Stimulated activated CD4-positive, alpha-beta T cell treated with anti-CD3 and anti-CD28 coated beads, Interleukin-1b, Interleukin-23, amount 100 ng/mL, for 4 hours (primary cell): ENCODE measurements at places on chromosomes 13 and 19.

DNA sequence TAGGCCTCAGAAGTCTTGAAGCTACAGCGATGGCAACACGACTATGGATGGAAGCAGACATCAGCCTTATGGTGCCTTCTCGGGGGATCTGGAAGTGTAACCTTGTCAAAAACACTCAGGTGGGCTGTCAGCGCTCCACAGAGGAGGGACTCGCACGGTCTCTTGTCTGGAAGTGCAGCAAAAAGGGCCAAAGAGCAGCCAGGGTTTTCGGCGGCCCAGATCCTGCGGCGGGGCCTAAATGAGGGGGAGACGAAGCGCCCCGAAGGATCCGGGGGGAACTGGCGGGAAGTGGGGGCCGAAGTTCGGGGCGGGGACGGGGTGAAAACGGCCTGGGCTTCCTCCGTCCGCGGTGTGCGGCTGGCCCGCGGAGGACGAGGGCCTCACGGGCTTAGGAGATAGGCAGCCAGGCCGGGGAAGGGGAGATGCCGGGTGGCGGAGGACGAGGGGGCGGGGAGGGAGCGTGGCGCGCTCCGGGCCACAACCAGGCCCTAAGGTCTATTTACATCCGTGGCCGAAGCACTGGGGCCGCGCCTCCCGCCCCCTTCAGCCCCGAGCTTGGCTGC, 637 bp downstream of the RANBP3 start:
- no peak for DNase-seq

DNA sequence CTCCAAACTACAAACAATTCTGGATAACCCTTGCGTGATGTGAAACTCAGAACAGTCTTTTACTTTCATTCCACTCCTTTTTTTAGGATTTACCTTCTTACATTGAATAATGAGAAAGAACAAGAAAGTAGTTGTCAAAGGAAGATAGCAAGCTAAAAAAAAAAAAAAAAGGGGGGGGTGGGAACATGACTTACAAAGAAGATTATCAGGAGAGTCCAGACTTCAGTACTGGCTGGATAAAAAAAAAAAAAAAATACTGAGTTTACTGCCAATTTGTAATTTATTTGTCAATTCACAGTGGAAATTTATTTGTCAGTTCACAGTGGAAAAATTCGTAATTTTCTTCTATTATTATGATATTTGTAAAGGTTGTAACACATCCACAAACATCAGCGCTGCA, 792.4 kb upstream of the SLITRK5 start:
- no peak for DNase-seq

- DNase-seq: no peak
These were observed 740 bp upstream of the CCDC61 start for GRCh38 chr19:45994456-45994997.

DNA sequence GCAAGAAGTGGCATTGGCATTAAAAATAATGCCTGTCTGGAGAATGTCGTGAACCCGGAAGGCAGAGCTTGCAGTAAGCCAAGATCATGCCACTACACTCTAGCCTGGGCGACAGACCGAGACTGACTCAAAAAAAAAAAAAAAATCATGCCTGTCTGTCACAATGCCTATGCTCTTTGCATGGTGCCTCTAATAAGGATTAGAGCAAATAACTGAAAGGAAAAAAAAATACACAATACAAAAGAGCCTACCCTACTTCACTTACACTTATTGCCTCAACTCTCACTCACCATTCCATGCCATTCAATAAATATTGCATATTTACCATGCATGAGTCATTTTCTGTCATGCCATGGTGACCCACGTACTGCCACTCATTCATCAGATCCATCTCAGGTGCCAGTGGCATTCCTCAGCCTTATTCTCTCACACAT, 49.1 kb downstream of the TBC1D4 start:
- DNase-seq: no peak
